Ovary (tissue), 10 donors: ENCODE measurements at places on chromosomes 3 and 15. TPM values are rescaled to one million over a fixed set of nuclear protein-coding genes. Genes with fewer than 3 reads are reported as not detected.

CLDN1 gene
- 13.6 TPM for total RNA-seq

DNA sequence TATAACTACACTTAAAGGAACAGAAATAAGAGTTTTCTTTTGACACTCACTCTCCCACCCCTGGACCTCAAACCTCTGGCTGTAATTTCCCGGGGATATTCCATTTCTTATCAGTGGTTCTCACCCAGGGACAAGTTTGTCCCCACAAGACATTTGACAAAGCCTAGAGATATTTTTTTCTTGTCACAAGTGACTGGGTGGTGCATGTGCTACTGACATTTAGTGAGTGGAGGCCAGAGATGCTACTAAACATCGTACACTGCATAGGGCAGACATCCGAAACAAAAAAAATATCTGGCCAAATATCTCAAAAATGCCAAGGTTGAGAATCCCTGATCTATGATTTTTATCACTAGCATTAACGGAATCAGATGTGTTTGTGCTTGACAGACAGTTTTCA lies 168.0 kb upstream of the FRMD4B start:
- DNase-seq = no peak
- no peaks in the 10 kb centered on the region for H3K4me1 ChIP-seq
- no peak overlapping the region for H3K27ac ChIP-seq
- no peak overlapping the region for H3K4me3 ChIP-seq
- no peaks in the 10 kb centered on the region for H3K36me3 ChIP-seq
- no peaks in the 10 kb centered on the region for H3K27me3 ChIP-seq

SHC4 gene
- 0.11 TPM for total RNA-seq

DNA sequence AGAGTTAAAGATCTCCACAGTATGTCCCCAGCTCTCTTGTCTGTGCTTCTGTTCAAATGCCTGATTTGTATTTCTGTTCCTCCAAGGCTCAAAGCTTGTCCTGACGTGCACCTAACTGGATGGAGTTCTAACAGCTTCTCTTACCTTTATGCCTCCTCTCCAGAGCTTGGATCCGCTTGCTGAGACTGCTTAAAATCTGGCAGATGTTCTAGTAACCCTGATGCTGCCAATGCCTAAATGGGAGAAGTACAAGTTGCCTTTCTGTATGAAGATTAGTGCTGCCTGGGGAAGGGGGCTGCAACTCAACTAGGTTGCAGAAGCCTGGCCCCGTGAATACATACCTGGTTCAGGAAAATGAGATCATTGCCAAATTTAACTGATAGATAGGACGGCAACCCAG lies 354.5 kb upstream of the KCNMB2 start:
- H3K27ac ChIP-seq = no peak overlapping the region
- H3K4me1 ChIP-seq = peaks cover 5% of the 10 kb centered on the region
- H3K4me3 ChIP-seq = no peak overlapping the region
- H3K27me3 ChIP-seq = no peaks in the 10 kb centered on the region
- DNase-seq = no peak

TNFAIP8L3 gene
- total RNA-seq = 31.8 TPM

FRMD4B gene
- 23.5 TPM for total RNA-seq

SOX2 gene
- total RNA-seq = not detected

GRCh38 chr3:142530296-142530695 lies 48.2 kb downstream of the ATR start:
- no peak overlapping the region for H3K27ac ChIP-seq
- no peak for DNase-seq
- no peaks in the 10 kb centered on the region for H3K4me1 ChIP-seq
- no peaks in the 10 kb centered on the region for H3K27me3 ChIP-seq

- no peaks in the 10 kb centered on the region for H3K4me1 ChIP-seq
- no peak overlapping the region for H3K4me3 ChIP-seq
- no peaks in the 10 kb centered on the region for H3K27me3 ChIP-seq
- DNase-seq = no peak
- no peak overlapping the region for H3K27ac ChIP-seq
These were observed 25.9 kb upstream of the MTMR10 start for GRCh38 chr15:31017311-31017710.

- no peak overlapping the region for H3K27ac ChIP-seq
- no peaks in the 10 kb centered on the region for H3K27me3 ChIP-seq
- DNase-seq = no peak
- H3K4me1 ChIP-seq = peaks cover 8% of the 10 kb centered on the region
- no peak overlapping the region for H3K4me3 ChIP-seq
- H3K36me3 ChIP-seq = no peaks in the 10 kb centered on the region
These were observed 17.6 kb downstream of the HACD3 start for GRCh38 chr15:65547841-65548240.

DNA sequence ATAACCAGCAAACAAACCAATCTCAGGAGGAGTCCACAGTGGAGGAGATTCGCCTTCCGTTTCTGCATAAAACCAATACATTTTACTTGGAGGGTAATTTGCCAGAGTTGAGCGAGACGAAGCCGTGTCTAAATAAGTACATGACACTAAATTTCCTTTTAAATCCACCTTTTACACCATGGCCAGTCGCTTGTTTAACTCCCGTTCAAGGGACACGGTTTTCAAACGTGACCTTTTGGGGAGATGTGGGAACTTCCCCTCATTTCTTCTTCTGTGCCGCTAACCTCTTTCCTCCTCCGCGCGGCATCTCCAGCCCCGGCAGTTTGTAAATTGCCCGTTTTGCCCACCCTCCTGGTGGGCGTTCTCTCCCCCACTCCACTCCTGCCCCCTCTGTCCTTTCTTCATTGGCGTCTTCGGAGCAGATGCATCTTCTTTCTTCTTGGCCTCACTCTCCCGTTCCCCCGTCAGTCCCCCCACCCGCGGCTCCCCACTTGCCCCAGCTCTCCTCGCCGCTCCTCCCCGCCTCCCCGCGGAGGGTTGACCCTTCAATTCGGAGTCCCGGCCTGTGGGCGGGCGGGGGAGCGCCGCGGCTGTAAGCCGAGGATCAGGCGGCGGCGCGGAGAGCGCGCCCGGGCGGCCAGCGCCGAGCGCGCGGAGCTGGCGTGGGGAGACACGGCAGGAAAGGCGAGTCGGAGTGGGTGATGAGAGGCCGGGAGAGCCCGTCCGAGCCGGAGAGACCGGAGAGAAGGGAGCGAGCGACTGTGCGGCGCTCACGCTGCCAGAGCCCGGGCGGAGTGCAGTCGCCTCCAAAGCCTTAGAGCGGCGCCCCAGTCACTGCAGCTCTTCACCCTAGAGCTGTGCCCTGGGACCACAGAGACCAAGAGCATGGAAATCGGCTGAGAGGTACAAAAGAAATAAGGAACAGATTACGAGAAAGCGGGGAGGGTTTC lies at the start of gene NLGN1:
Gene NLGN1, plus strand, starts transcription at position 584 of the 950 bp plus-strand sequence.
- no peaks in the 10 kb centered on the region for H3K36me3 ChIP-seq
- no peaks in the 10 kb centered on the region for H3K27me3 ChIP-seq
- H3K4me1 ChIP-seq = no peaks in the 10 kb centered on the region
- peak within 1 kb of the TSS; percentile 88 for H3K27ac ChIP-seq
- DNase-seq = peak; percentile 76

- no peaks in the 10 kb centered on the region for H3K36me3 ChIP-seq
- H3K4me3 ChIP-seq = no peak overlapping the region
- H3K4me1 ChIP-seq = no peaks in the 10 kb centered on the region
- DNase-seq = no peak
- no peaks in the 10 kb centered on the region for H3K27me3 ChIP-seq
These were observed 16.9 kb upstream of the RBPMS2 start for GRCh38 chr15:64792282-64792681.

GRCh38 chr3:101807888-101808287 lies 28.9 kb downstream of the NXPE3 start:
- peaks cover 2% of the 10 kb centered on the region for H3K4me1 ChIP-seq
- H3K27ac ChIP-seq = no peak overlapping the region
- no peak overlapping the region for H3K4me3 ChIP-seq
- H3K27me3 ChIP-seq = no peaks in the 10 kb centered on the region
- no peaks in the 10 kb centered on the region for H3K36me3 ChIP-seq

DNA sequence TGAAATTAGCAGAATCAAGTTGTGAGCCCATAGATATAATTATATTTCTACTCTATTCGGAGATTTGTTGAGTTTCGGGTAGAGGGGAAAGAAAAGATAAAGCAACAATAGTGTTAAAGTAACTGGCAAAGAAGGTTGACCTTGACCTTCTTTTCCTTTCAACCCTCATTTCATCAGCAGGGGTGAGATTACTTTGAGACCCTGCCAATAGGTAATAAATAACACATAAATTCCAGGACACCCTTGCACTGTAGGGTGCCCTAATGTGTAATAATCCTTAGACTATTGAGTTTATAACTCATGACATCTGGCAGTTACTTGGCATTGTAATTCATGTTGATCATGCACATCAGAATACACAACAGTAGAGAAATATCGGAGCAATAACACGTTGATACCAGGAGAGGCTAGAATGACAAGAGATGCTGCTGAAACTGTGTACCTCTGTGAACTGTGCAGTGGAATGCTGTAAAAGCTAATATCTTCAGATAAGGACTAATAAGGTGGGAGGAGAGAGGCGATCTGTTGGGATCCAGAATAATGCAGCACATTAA lies 426.7 kb downstream of the ROBO2 start:
- H3K27ac ChIP-seq = no peak overlapping the region
- no peak for DNase-seq
- H3K4me3 ChIP-seq = no peak overlapping the region
- peaks cover 10% of the 10 kb centered on the region for H3K4me1 ChIP-seq
- no peaks in the 10 kb centered on the region for H3K27me3 ChIP-seq

DNA sequence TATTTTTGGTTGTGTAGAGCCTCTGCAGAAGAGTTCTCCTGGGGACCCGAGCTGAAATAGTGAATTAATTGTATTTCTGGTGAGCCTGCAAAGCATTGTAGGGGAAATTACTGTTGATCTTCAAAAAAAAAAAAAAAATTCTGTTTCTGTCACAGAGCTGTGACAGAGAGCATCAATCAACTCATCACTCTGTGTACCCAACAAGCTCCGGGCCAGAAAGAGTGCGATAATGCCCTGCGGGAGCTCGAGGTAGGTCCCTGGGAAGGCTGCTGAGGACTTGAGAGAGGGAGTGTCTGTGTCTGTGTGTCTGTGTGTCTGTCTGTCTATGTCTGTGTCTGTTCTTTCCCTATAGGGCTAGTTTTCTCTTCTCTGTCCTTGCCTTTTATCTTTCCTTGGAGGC lies 294.4 kb upstream of the TPM1 start:
- no peaks in the 10 kb centered on the region for H3K36me3 ChIP-seq
- no peak for DNase-seq
- no peak overlapping the region for H3K4me3 ChIP-seq
- H3K27me3 ChIP-seq = no peaks in the 10 kb centered on the region
- no peaks in the 10 kb centered on the region for H3K4me1 ChIP-seq

DNA sequence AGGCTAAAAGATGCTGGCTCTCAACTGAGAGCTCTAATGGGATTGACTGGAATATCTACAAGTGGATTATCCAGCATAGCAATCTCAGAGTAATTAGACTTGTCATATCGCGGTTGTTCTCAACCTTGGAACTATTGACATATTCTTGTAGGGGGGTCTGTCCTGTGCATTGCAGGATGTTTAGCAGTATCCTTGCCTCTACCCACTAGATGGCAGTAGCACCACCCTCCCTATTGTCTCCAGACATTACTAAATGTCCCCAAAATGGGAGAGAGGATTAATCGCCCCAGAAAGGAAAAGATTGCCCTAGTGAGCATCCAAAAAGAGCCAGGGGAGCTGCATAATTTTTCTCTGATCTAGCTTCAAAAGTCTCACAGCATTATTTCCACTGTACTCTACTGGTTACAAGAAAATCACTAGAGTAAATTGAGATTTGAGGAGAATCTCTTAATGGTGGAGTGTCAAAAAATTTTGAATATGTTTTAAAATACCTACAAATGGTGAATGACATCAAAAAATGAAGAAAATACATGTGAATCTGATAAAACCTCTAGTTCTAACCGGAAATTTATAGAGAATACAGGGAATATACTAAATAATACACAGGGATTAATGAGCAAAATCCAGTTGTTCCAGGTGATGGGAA lies 388.2 kb upstream of the AGTR1 start:
- no peak overlapping the region for H3K27ac ChIP-seq
- H3K4me1 ChIP-seq = no peaks in the 10 kb centered on the region
- no peak overlapping the region for H3K4me3 ChIP-seq
- DNase-seq = no peak
- no peaks in the 10 kb centered on the region for H3K36me3 ChIP-seq
- H3K27me3 ChIP-seq = no peaks in the 10 kb centered on the region

GRCh38 chr15:57235873-57236272 lies 140.4 kb upstream of the CGNL1 start:
- no peak overlapping the region for H3K27ac ChIP-seq
- H3K4me1 ChIP-seq = no peaks in the 10 kb centered on the region

- no peaks in the 10 kb centered on the region for H3K4me1 ChIP-seq
- H3K4me3 ChIP-seq = no peak overlapping the region
- no peak for DNase-seq
- H3K27ac ChIP-seq = no peak overlapping the region
- H3K27me3 ChIP-seq = no peaks in the 10 kb centered on the region
- no peaks in the 10 kb centered on the region for H3K36me3 ChIP-seq
These were observed 20.3 kb upstream of the EPB42 start for GRCh38 chr15:43241100-43241499.

GRCh38 chr3:116897382-116897781 lies 187.8 kb downstream of the TUSC7 start:
- H3K27me3 ChIP-seq = no peaks in the 10 kb centered on the region
- H3K4me1 ChIP-seq = peaks cover 1% of the 10 kb centered on the region
- H3K27ac ChIP-seq = no peak overlapping the region
- no peaks in the 10 kb centered on the region for H3K36me3 ChIP-seq
- no peak overlapping the region for H3K4me3 ChIP-seq
- no peak for DNase-seq

MAP1A gene
- total RNA-seq = 11.0 TPM

PPM1L gene
- 8.6 TPM for total RNA-seq

- no peak overlapping the region for H3K4me3 ChIP-seq
- H3K27me3 ChIP-seq = no peaks in the 10 kb centered on the region
- H3K4me1 ChIP-seq = no peaks in the 10 kb centered on the region
- no peak for DNase-seq
- H3K27ac ChIP-seq = no peak overlapping the region
- H3K36me3 ChIP-seq = no peaks in the 10 kb centered on the region
These were observed 10.1 kb downstream of the MNS1 start for GRCh38 chr15:56454836-56455235.

RGMA gene
- 43.2 TPM for total RNA-seq
